Fibroblast of the conjunctiva (primary cell): ENCODE measurements at places on chromosomes 4 and X.

DNA sequence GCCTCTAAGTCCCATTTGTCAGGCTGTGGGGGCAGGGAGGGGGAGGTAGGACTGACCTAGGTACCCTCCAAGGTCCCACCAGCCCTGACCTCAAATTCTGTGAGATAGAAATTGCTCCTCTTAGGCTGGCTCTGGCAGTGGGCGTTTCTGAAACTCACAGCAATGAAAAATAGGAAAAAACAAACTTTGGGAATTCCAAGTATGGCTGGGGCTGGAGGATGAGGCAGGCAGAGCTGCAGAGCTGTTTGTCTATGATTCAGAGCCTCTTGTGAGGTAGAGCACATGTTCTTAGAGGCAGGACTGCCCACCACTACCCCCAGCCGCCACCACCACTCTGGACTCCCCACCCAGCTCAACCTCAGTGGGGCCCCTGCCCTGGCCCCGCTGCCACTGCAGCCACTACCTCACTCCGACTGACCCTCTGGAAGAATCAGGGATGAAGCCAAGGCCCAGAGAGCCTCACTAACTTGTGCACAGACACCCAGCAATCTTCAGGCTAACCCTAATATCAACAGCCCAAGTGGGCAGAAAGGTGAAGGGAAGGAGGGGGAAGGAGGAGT is 98.2 kb downstream of the PJA1 start:
- no peak for DNase-seq

GRCh38 chr4:80016506-80016905 is 56.5 kb downstream of the ANTXR2 start:
- DNase-seq, result no peak

DNA sequence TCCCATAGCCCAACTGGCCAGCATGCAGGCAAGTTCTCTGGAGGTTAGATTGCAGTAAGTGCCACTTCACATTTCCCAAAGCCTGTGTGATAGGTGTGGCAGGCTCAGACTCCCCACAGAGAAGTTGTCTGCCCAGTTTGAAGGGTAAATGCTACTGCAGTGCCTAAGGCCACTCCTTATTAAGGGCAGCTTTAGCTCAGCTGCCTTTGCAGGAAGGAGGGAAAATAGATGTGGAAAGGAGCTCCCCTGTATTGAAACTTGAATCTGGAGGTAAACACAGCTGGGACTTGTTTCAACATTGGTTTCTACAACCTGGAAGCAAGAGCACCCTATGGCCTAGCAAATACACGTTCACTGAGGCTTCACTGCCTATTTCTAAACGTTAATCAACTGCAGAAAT is 22.4 kb downstream of the NEXMIF start:
- DNase-seq, result no peak

- DNase-seq, result no peak
Measured at GRCh38 chr4:30768277-30768676, 48.1 kb downstream of the PCDH7 start.

DNA sequence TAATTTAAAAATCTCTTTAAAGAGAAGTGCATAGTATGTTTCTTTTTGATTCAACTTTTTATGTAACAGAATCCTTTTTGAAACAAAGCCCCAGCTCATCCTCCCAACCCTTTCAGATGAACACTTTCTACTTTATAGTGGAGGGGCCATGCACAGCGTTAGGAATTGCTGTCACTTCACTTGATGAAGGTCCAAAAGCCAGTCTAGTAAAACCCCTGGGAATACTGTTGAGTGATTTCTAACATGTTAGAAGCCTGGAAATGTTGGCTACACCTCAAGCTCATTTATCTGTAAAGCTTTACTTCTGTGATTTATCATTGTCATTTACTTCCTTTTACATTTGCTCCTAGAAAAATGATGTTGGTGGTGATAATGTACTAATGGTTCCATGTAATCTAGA is 1608.9 kb upstream of the TENM3 start:
- DNase-seq, result no peak

DNA sequence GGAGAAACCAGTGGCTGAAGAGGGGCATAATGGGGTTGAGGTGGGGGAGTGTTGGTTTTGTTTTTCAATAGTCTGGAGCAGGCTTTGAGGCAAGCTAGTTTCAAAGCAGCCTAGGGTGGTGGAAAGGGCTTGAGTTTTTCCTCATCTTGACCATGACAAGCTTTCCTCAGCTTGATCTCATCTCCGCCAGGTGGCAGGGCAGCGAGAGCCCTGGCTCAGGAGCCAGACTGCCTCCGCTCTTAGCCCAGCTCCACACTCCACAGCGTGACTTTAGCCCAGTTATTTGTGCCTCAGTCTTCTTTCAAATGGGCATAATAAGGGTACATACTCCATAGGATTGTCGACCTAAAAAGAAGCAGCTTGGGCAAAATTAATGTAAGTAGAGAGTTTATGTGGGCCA is 29.9 kb upstream of the SOWAHD start:
- no peak for DNase-seq

DNA sequence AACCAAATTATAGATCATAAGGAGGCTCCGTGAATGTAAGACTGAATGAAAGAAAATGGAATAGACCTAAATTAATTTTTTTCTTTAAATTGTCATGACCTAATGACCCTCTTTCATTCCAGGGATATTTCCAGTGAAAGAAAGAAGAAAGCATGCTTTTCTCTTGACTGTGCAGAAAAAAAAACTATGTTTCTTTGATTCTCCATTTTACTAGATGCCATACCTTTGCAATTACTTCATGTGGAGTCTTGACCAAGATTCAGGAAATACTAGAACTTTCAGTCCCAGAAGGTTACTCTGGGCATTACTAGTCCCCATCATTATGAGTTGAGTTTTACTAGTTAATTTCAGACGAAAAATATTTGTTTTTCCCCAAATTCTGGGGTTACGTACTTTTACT is 6.4 kb upstream of the COMMD8 start:
- no peak for DNase-seq

DNA sequence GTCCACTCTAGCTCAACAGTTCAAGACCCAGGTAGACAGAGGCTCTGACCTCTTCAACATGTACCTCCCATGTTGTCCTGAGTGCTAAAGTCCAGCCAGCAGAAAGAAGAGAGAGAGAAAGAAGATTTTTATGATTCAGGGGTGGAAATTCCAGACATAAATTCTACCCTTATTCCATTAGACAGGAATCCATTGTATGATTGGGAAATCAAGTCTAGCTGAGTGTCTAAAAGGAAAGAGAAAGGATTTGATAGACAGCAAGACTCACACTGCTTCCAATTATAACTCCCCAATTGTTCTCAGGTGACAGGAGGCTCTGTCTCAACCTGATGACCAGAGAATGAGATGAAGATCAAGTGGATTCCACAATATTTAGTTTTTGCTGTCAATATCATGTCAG is 27.9 kb upstream of the PGM2 start:
- no peak for DNase-seq

DNA sequence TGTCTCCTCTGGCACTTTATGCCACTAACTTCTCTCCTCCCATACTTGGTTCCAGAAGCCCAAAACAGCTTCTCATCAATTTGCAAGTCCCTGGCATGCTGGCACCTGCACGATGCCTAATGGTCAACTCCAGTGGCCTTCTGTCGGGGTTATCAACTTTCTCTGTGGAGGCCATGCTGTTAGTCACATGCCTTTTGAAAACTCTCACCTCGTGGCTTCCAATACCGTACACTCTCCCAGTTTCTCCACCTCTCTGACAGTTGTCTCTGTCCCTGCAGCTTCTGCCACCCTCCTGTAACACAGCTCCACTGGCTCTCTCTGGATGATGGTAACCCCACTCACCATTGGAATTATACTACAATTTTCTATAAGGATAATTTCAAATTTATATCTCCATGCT is 324.0 kb downstream of the NR3C2 start:
- DNase-seq, result no peak

DNA sequence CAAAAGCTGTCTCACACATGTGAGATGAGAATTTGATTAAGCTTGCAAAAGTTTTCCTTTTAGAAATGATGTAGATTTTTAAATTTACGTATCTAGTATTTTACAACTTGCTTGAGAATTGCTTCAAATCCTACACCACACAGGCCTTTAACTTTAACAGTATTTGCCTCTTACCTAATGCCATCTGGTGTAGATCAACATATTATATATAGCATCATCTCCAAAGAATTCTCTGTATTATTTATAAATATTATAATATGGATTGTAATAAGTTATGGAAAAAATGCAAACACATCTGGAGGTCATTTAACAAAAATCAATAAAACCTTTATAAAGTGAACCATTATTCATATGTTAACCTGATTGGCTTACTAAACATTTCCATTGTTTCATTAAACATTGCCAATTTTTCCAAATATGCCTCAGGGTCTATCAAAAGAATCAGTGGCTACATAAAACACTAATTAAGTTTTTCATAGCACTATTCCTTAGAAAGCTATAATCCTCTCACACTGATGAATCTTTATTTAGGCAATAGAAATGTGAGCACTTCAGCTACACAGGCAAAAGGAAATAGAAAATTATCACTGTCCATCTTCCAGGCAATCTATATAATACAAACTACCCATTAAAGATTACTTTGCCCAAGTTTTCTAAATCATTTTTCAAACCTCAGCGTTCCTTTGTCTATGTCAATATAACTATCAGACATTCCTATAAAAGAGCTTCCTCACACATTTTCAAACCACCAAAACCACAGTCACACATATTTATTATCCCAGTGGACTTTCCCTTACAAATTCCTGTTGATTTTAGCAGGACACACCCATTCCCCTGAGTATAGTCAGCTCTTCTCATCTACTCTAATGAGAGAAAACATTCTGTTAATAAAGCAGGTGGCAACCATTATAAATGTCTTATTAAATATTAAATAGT is 83.5 kb upstream of the INTU start:
- DNase-seq, result no peak

DNA sequence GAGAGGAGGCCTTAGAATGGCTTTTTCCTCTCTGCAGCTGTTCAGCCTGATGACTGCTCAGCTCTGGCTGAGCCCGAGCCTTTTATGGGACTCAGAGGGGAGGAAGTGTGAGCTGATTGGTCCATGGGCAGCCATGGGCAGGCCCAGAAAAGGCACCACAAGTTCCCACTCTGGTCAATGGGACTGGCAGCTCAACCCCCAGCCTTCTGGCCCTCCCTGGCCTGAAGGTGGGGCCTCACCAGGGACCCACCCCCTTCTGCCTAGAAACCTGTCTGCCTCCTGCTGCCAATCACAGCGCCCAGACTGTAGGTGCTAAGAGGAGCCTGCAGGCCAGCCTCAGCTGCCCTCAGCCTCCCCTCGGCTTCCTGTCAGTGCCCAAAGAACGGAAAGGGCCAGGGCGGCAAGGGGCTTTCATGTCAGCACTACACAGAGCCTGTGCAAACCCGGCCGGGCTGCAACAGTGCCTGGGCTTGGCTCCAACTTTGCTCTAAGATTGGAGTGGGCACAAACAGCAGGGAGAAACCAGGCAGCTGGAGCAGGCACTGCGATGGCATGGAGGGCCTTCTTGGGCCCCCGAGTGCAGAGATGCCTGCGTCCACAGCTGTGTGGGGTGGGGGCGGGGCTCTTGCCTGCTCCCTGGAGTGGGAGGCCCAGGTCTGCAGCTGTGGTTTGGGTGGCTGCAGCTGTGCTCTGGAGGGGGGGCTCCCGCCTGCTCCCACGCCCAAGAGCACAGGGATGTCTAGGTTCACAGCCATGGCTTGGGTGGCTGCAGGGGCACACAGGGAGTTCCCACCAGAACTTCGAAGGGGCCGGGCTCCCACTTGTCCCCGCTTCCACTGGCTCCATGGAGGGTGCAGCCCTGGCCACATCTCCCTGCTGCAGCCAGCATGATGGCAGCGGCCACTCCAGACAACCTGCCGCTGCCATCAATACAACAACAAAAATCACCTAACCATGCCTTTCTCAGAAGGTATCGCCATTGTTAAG is 92.6 kb downstream of the NXF2 start:
- DNase-seq, result no peak

GRCh38 chrX:28922106-28922505 is 334.9 kb downstream of the IL1RAPL1 start:
- DNase-seq, result no peak

DNA sequence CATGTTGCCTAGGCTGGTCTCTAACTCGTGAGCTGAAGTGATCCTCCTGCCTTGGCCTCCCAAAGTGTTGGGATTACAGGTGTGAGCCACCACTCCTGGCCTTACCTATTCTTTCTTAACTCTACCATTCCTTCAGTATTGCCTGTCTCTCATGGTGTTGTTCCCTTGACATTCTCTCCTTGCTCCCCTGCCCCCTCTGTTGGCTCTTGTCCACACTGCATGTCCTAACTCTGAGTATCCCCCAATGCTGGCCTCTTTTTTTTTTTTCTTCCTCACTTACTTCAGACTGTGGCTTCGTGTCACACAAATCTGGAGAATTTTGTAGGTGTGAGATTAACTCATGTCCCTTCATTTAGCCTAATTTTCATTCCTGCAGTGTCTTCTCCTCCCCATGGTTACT is 22.9 kb upstream of the FRMPD4 start:
- no peak for DNase-seq

- no peak for DNase-seq
Measured at GRCh38 chr4:169071747-169072146, 61.7 kb upstream of the CBR4 start.

DNA sequence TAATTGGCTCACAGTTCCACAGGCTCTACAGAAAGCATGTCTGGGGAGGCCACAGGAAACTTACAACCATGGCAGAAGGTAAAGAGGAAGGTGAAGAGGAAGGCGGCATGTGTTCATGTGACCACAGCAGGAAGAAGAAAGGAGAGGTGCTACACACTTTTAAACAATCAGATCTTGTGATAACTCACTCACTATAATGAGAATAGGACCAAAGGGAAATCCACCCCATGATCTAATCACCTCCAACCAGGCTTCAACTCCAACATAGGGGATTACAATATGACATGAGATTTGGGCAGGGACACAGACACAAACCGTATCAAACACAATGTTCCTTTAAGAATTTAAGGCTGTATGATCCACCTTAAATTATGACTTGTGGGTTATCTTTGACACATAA is 10.5 kb upstream of the PGM2 start:
- DNase-seq, result no peak

- DNase-seq, result no peak
Measured at GRCh38 chrX:31319586-31319985, 247.7 kb upstream of the FTHL17 start.

DNA sequence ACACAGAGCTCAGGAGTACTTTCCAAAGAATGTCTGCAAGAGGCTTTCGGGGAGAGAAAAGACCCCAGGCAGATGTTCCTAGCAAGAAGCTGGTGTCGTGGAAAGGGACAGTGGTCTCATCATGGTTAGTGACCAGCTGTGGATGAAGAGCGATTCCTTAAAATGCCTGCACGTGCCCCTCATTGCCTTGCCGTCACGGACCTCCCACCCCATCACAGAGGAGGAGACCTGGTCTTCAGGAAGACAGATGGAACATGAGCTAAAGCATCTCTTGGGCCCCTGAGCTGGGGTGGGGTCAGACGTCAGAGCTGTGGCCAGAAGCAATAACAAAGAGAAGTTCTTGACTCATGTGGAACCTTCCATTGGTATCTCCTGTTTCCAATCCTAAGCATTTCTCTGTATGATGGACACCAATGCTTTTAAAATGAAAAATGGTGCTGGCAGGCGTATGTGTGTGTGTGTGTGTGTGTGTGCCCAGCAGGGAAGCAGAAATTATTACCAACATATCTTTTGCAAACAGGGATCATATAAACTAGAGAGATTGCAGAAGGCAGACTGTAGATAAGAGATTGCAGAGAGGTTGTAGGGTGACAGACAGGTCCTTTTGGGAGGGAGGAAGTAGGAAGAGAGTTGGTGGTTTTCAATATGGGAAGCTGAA is 25.2 kb upstream of the ASMTL start:
- no peak for DNase-seq

- DNase-seq, result peak; percentile 48
Measured at GRCh38 chr4:53313510-53313909, 52.4 kb downstream of the SCFD2 start.
